ENCODE measurements at places on chromosomes 5 and 9. TPM values are rescaled to one million over a fixed set of nuclear protein-coding genes. Genes with fewer than 3 reads are reported as not detected.

OTULIN gene
- total RNA-seq: 10.6 TPM

TMEM174 gene
- total RNA-seq: not detected

ABO gene
- not detected for total RNA-seq

ERP44 gene
- 3.6 TPM for total RNA-seq

OR1J2 gene
- not detected for total RNA-seq

ECM2 gene
- 7.2 TPM for total RNA-seq

FLT4 gene
- 0.09 TPM for total RNA-seq

HAVCR2 gene
- total RNA-seq: 3.3 TPM

TAS2R1 gene
- total RNA-seq: not detected

OTP gene
- total RNA-seq: not detected

BAAT gene
- not detected for total RNA-seq

DDX4 gene
- not detected for total RNA-seq

RGP1 gene
- total RNA-seq: 10.2 TPM

RNF38 gene
- 7.6 TPM for total RNA-seq

ABCA2 gene
- total RNA-seq: 23.9 TPM

MTX3 gene
- 12.6 TPM for total RNA-seq

FER gene
- total RNA-seq: 24.1 TPM

SVEP1 gene
- total RNA-seq: 62.5 TPM

CTNNAL1 gene
- 60.4 TPM for total RNA-seq

DND1 gene
- 0.17 TPM for total RNA-seq

GNA14 gene
- 0.16 TPM for total RNA-seq

SLC22A5 gene
- total RNA-seq: 6.0 TPM

ST8SIA4 gene
- 0.09 TPM for total RNA-seq

INSL6 gene
- not detected for total RNA-seq

SELENOP gene
- 87.6 TPM for total RNA-seq

CHSY3 gene
- 1.3 TPM for total RNA-seq

NR5A1 gene
- total RNA-seq: not detected

SLC28A3 gene
- 0.16 TPM for total RNA-seq

F12 gene
- 0.63 TPM for total RNA-seq

CDKN2A gene
- 28.2 TPM for total RNA-seq

IRGM gene
- 0.09 TPM for total RNA-seq

SLC34A1 gene
- total RNA-seq: not detected

ACTBL2 gene
- under 0.01 TPM for total RNA-seq

PCA3 gene
- total RNA-seq: 0.26 TPM

KIAA0825 gene
- total RNA-seq: 2.7 TPM

KCNMB1 gene
- not detected for total RNA-seq

LCN6 gene
- not detected for total RNA-seq

ANKHD1 gene
- 55.2 TPM for total RNA-seq

C9orf50 gene
- total RNA-seq: under 0.01 TPM

KIF12 gene
- total RNA-seq: not detected

KIF20A gene
- total RNA-seq: 4.0 TPM

BHMT gene
- not detected for total RNA-seq

TERT gene
- not detected for total RNA-seq

SLC1A3 gene
- total RNA-seq: 1.7 TPM

MARCOL gene
- total RNA-seq: not detected

NCS1 gene
- 36.1 TPM for total RNA-seq

LCN12 gene
- total RNA-seq: not detected

NKD2 gene
- 4.0 TPM for total RNA-seq

SLC4A9 gene
- total RNA-seq: not detected

FOXD4L6 gene
- total RNA-seq: not detected

LRRC26 gene
- total RNA-seq: not detected

UGCG gene
- 38.0 TPM for total RNA-seq

RORB gene
- 2.0 TPM for total RNA-seq

FST gene
- total RNA-seq: 29.1 TPM

EIF4E1B gene
- not detected for total RNA-seq

ZDHHC21 gene
- 5.5 TPM for total RNA-seq

Data from bronchial smooth muscle cell (primary cell).